Stimulated activated CD4-positive, alpha-beta T cell treated with anti-CD3 and anti-CD28 coated beads, Interleukin-15, amount 100 ng/mL, for 1 hour (primary cell): ENCODE measurements at places on chromosomes 7 and 10.

GRCh38 chr7:19508124-19508523 is 200.7 kb downstream of the POLR1F start:
- DNase-seq, result no peak

DNA sequence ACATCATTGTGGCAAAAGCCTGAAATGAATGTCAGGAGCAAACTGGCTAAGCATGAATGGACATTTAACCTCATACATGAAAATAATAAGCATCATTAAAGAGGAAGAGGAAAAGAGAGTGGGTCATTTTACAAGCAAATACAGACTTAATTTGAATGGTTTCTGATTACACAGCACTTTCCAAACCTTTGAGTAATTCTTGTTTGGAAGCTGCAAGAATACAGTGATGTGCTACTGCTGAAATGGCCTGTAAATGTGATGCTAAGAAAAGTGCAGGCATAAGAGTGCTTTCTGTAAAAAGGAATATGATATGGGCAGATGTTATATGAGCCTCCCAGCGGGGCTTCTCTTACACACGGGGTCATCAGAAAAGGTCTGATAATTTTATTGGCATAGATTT is 30.2 kb downstream of the TAS2R16 start:
- DNase-seq, result no peak

DNA sequence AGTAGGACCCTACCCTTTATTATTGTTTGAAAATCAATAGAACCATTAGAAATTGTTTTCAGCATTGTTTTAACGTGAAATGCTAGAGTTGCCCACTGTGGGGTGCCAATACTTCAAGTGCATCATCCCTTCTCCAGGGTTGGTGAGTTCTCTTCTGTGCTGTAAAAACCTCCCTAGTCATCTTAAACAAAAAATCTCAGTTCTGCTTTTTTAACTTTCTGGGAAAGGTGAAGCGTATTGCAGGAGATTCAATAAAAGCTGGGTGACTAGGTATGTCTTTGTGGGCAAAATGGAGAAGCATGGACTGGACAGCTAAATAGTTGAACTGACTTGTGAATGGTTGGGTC is 699.1 kb downstream of the SUGCT start:
- DNase-seq, result no peak

DNA sequence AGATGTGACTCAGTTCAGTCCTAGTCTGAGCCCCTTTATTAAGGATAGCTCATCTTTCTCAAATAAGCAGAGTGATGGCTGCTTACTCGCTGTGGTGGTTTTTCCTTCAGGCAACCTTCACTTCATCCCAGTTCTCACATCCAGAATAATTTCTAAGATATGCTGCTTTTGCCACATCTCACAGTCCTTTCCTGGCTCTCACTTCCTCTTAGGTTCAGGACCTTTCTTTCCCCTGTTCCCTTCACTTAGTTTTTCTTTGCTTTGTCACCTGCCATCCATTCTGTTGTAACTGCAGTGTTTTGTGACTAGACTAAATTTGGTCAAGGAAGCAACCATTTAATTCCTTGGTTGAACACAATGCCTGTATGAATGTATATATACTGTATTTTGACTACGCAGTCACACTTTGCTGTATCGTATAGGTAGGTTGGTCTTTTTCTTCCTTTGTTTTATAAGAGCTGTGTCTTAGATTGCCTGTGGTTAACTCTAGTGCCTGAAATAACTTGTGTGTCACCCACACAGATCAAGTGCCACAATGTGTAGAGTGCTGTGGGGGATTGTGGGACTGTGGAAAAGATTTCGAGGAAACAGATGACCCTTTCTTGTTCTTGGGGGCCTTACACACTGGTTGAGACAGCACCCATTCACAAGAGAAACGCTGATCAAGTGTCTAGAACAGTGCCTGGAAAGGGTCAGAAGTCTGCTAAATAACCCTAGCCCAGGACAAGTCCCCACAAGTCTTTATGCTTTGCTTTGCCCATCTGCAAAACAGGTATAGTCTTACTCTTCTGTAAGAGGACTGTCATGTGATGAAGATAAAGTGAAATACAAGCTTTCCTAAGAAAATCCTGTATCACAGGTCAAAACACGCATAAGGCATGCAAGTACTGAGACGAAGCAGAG is 2.6 kb downstream of the ZNF655 start:
- no peak for DNase-seq

- DNase-seq, result no peak
Measured at GRCh38 chr7:157397036-157397720, 60.4 kb downstream of the DNAJB6 start.

GRCh38 chr10:14192746-14193145 is 138.0 kb downstream of the FRMD4A start:
- no peak for DNase-seq

DNA sequence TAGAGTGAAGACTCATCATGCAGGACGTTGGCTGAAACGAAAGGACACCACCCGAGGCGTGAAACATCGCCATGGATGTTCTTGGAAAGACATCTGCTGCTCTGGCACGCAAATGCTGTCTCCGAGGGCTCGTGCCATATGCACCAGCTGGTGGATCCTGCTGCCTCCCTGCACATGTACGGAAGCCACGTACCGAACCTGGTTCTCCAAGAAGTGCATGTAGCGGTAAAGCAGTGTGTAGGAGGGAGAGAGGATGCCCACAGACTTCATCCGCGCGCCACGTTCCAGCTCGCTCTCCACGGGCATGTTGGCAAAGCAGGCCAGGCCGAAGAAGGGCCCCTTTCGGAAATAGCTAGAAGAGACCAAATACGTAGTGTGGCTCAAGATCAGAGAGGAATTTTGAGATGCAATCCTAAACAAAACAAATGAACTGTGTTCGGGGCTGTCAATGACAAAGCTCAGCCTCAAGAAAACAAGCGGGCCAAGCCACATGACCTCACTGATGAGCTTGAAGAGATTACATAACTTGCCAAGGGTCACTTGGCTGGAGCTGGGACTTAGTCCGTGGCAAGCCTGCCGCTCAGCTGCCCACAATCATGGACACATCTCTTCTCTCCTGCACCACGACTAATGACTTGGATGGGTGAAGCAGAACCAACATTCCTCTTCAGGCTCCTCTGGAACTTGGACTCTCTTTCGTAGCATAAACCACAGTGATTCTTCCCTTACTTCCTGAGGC is 16.5 kb downstream of the DENND11 start:
- DNase-seq, result no peak

DNA sequence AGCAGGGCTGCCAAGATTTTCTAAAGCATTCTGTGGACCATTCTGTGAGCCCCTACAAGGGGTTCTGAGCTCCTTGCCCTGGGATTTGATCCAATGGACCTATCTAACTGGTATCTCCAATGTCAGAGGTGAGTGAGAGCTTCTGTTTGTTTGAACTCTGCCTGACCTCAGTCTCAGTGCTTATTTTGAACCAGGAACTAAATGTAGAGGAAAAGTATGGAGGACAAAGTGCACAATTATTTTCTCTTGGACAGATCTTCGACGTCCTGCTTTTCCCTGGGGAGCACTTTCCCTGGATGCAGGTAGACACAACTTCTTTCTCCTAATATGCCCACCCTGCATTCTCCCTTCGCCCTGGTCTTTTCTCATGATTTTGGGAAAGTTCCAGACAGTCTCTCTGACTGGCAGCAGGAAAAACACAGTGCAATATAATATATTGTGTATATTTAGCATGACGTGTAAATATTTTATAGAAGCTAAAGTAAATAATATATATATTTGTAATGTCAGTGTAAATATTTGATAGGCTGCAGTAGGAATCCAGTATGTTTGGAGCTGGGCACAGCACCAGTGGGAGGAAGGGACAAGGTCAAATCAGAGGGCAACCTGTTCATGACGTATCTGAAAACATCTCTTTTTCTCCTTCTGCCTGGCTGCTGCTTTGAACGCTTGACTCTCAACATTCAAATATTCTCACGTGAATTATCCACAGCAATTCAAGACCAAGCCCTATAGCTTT is 184.0 kb upstream of the LYZL1 start:
- no peak for DNase-seq

DNA sequence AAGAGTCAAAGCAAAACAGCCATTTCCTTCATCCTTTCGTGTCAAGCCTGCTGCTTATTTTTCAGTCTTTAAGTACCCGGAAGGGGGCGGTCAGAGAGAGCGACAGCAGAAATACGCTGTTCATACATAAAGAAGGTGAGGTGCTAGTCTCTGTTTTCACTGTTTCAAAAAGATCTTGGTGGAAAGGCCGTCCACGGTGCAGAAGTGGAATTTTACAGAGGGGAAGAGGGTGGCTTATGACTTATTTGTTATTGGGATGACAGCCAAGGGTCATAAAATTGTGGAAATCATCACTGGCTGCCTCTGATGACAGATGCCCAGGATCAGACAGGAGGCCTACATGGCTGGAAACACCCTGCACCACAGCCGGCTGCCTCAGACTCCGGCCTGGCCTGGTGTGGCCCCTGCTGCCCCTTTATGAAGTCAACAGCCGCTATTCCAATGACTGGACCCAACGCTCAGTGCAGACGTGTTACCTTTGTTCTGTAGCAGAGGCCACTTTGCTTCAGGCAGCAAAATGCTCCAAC is 57.0 kb downstream of the HIPK2 start:
- no peak for DNase-seq

GRCh38 chr10:112275512-112276245 is 7.5 kb upstream of the TECTB start:
- DNase-seq, result no peak

GRCh38 chr7:31129067-31129466 is 77.0 kb downstream of the ADCYAP1R1 start:
- DNase-seq, result no peak

GRCh38 chr10:92113911-92114600 is 176.8 kb downstream of the CPEB3 start:
- DNase-seq, result no peak

DNA sequence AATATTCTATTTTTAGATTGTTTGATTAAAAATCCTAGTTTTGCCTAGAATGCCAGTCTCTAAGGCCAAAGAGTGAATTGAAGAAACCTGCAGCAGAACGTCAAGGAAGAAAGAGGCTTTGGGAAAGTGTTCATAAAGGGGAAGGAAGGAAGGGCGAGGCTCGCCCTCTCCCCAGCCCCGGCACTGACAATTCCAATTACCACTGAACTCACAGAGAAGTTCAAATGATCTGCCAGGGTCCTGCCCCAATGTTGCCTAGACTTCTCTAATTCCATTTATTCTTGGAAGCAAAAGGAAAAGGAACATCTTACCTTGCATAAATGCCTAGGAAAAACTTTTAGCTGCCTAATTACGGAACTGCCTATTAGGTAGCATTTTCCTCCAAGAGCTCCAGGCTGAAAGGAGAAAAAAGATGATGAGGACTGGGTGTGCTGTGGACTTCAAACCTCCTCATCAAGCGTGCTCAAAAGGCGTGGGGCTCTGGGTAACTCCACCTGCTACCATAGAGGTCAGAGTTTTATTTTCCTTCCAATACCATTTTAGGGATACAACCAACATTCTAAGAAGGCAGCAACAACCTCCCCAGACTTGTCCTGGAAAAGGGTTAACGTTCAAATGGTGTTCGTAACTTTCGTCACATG is 134.5 kb downstream of the PKD1L1 start:
- DNase-seq, result no peak
